ENCODE measurements at places on chromosomes 3 and 15.

DNA sequence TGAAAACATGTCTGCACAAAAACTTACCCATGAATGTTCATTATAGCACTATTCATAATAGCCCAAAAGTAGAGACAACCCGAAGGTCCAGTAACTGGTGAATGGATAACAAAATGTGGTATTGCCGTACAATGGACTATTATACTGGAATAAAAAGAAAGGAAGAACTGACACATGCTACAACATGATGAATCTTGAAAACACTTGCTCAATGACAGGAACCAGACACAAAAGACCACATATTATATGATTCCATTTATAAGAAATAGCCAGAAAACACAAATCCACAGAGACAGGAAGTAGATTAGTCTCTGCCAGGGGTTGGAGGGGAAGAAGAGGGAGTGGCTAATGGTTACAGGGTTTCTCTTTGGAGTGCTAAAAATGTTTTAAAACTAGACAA is 18.3 kb downstream of the SHC4 start:
- no peaks in the 10 kb centered on the region for H3K36me3 ChIP-seq
- no peak overlapping the region for H3K27ac ChIP-seq
- H3K4me1 ChIP-seq, result no peaks in the 10 kb centered on the region
- no peak for DNase-seq

DNA sequence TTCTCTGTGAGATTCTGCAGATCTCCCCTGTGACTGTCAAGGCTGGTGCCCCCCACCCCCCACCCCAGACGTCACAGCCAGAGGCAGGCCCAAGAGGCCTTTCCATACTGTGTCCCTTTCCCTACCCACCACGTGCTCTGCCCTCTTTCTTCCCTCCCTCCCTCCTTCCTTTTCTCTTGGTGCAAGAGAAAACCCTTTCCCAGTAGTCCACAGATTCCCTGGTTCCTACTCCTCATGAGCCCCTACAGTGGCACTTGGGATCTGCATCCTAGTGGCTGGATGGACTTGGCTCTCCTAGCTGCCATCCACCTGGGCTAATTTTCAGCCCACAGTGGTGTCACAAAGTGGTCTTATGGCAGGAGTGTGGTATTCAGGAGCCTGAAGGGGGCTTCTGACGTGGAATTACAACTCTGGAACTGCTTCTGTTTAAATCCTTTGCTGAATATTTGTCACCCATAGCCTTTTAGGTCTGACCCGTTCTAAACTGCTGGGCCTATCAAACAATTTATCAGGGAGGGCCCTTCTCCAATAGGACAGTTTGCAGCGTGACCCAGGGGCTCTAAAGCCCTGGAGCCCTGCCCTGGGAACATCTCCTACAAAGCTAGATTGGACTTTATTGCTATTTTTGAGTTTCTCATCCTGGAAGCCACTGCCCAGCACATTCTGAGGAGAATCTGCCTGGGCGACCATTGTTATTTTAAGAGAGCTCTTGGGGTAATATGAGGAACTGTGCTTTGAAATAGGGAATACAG is 35.3 kb downstream of the KLF13 start:
- DNase-seq, result no peak
- H3K4me3 ChIP-seq, result no peak overlapping the region
- H3K27ac ChIP-seq, result no peak overlapping the region
- H3K27me3 ChIP-seq, result no peaks in the 10 kb centered on the region
- peaks cover 6% of the 10 kb centered on the region for H3K4me1 ChIP-seq

DNA sequence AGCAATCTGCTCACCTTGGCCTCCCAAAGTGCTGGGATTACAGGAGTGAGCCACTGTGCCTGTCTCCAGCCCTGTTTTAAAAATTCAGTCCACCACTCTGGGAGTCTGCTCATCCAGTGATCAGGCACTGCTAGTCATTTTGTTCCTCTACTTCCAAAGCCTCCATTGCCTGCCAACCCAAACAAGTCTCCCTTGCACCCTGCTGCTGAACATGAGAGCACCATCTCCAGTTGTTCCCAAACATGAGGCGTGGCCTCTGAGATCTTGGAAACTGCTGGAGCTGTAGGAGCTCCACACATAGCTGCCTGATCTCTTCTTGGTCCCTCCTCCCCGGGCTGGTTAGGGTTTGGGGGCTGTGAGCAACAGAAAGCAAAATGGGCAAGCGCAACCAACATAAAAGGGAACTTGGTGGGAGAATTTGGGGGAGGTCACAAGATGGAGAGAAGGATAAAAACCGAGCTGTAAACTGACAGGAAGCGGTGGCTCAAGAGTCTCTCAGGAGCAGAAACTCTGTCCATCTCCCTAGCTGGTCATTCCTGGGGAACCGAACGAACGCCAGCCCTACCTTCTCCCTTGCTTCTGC is 49.6 kb upstream of the TLE3 start:
- H3K4me1 ChIP-seq, result 0 out of 2 replicates have a peak, but pooled peaks cover 6% of the 10 kb centered on the region
- H3K4me3 ChIP-seq, result no peak overlapping the region
- DNase-seq, result no peak
- H3K27me3 ChIP-seq, result no peaks in the 10 kb centered on the region

DNA sequence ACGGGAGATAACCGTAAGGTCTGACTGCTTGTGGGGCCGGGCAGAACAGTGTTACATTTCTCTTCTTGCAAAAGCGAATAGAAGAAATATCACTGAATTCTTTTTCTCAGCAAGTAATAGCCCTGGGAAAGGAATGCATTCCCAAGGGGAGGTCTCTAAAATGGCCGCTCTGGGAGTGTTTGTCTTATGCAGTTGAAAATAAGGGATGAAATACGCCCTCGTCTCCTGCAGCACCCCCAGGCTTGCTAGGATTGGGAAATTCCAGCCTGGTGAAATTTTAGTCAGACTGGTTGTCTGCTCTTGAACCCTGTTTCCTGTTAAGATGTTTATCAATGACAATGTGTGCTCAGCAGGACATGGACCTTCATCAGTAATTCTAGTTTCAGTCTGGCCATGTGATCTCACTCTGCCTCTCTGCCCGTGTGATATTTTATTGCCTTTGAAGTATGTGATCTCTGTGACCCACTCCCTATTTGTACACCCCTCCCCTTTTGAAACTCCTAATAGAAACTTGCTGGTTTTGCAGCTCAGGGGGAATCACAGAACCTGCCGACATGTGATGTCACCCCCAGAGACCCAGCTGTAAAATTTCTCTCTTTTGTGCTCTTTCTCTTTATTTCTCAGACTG is 715.6 kb downstream of the ROBO1 start:
- no peaks in the 10 kb centered on the region for H3K36me3 ChIP-seq
- peak; percentile 14 for DNase-seq
- H3K27me3 ChIP-seq, result no peaks in the 10 kb centered on the region
- no peak overlapping the region for H3K4me3 ChIP-seq
- H3K4me1 ChIP-seq, result 0 out of 2 replicates have a peak, but pooled peaks cover under 1% of the 10 kb centered on the region
- no peak overlapping the region for H3K27ac ChIP-seq

- no peaks in the 10 kb centered on the region for H3K36me3 ChIP-seq
- no peak overlapping the region for H3K4me3 ChIP-seq
- no peak for DNase-seq
- H3K27ac ChIP-seq, result no peak overlapping the region
- H3K4me1 ChIP-seq, result no peaks in the 10 kb centered on the region
Measured at GRCh38 chr3:67016522-67017080, 18.5 kb downstream of the KBTBD8 start.

DNA sequence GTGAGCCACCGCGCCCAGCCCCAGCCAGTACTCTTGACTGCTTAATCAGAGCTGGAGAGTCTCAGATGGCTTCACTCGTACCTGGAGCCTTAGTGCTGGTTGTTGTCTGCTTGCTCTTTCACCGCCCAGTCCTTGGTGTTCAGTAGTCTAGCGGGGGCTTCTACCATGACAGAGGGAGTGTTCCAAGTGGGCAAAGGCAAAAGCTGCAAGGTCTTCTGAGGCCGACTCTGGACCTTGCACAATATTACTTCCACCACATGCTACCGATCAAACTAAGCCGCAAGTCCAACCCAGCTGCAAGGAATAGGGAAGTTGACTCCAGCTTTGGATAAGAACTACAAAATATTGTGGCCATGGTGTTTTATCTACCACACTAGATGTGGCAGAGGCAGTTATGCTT is 6.6 kb downstream of the PARL start:
- no peaks in the 10 kb centered on the region for H3K4me1 ChIP-seq
- H3K4me3 ChIP-seq, result no peak overlapping the region
- DNase-seq, result no peak
- H3K36me3 ChIP-seq, result no peaks in the 10 kb centered on the region

- H3K27ac ChIP-seq, result no peak overlapping the region
- H3K4me3 ChIP-seq, result no peak overlapping the region
- no peaks in the 10 kb centered on the region for H3K4me1 ChIP-seq
- no peak for DNase-seq
Measured at GRCh38 chr3:38823722-38824121, 7.7 kb upstream of the SCN10A start.

- 0 out of 2 replicates have a peak, but pooled peaks cover 2% of the 10 kb centered on the region for H3K4me1 ChIP-seq
- no peaks in the 10 kb centered on the region for H3K36me3 ChIP-seq
- no peak overlapping the region for H3K4me3 ChIP-seq
- no peaks in the 10 kb centered on the region for H3K27me3 ChIP-seq
- DNase-seq, result no peak
Measured at GRCh38 chr15:80742081-80742480, 37.1 kb upstream of the CEMIP start.

- H3K27ac ChIP-seq, result no peak overlapping the region
- H3K4me3 ChIP-seq, result no peak overlapping the region
- no peaks in the 10 kb centered on the region for H3K4me1 ChIP-seq
- no peak for DNase-seq
- H3K36me3 ChIP-seq, result no peaks in the 10 kb centered on the region
Measured at GRCh38 chr3:61172684-61173083, 78.6 kb downstream of the FHIT start.

- no peaks in the 10 kb centered on the region for H3K4me1 ChIP-seq
- H3K36me3 ChIP-seq, result no peaks in the 10 kb centered on the region
- H3K27ac ChIP-seq, result no peak overlapping the region
- no peaks in the 10 kb centered on the region for H3K27me3 ChIP-seq
- DNase-seq, result no peak
- H3K4me3 ChIP-seq, result no peak overlapping the region
Measured at GRCh38 chr15:51672155-51672687, 9.1 kb upstream of the SCG3 start.

GRCh38 chr15:63091679-63092446 is 29.8 kb upstream of the LACTB start:
- peaks cover 10% of the 10 kb centered on the region for H3K4me1 ChIP-seq
- no peak overlapping the region for H3K4me3 ChIP-seq
- no peak for DNase-seq
- no peaks in the 10 kb centered on the region for H3K27me3 ChIP-seq

GRCh38 chr3:156396851-156397250 is 158.1 kb downstream of the SSR3 start:
- no peak for DNase-seq
- H3K4me3 ChIP-seq, result no peak overlapping the region
- no peak overlapping the region for H3K27ac ChIP-seq
- H3K27me3 ChIP-seq, result no peaks in the 10 kb centered on the region

DNA sequence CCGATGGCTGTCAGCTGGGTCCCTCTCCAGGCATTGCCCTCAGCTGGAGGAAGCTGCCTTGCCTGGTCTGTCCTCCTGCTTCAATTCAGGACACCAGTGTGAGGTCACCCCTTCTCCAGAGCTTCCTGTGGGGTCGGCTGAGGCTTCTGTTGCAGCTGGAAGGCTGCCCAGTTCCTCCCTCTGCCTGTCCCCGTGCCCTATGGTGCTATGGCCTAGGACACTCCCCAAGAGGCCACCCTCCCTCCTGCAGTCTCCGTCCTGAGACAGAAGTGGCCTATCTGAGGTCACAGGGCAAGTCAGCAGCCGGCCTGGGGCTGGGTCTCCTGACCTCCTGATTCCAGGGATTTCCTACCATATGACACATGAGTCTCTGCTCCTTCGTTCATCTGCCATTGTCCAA is 57.9 kb downstream of the RASGRF1 start:
- H3K27me3 ChIP-seq, result no peaks in the 10 kb centered on the region
- no peaks in the 10 kb centered on the region for H3K36me3 ChIP-seq
- peak; percentile 21 for DNase-seq
- no peak overlapping the region for H3K27ac ChIP-seq
- no peak overlapping the region for H3K4me3 ChIP-seq

DNA sequence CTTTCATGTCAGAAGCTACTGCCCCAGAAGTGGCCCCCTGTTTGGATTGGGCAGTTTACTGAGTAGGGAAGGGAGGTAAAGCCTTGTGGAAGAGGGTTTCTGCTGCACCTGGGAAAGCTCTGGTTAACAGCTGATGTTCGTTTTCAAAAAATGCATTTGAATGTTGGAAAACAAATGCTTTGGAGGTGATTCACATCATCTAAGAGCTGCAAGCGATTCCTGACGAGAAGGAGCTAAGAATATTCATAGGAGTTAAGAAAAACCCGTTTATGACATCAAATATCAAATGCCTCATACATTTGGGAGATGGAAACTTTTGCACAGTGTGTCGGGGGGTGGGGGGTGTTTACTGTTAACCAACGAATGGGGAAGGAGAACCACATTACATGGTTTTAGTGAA is 183.8 kb upstream of the NR2F2 start:
- no peaks in the 10 kb centered on the region for H3K4me1 ChIP-seq
- no peak for DNase-seq
- H3K27me3 ChIP-seq, result no peaks in the 10 kb centered on the region
- no peak overlapping the region for H3K27ac ChIP-seq
- H3K36me3 ChIP-seq, result no peaks in the 10 kb centered on the region

GRCh38 chr15:48584090-48584811 is 61.3 kb downstream of the FBN1 start:
- H3K4me3 ChIP-seq, result no peak overlapping the region
- H3K4me1 ChIP-seq, result peaks cover 20% of the 10 kb centered on the region
- H3K27me3 ChIP-seq, result no peaks in the 10 kb centered on the region
- DNase-seq, result no peak
- H3K36me3 ChIP-seq, result no peaks in the 10 kb centered on the region
- no peak overlapping the region for H3K27ac ChIP-seq

DNA sequence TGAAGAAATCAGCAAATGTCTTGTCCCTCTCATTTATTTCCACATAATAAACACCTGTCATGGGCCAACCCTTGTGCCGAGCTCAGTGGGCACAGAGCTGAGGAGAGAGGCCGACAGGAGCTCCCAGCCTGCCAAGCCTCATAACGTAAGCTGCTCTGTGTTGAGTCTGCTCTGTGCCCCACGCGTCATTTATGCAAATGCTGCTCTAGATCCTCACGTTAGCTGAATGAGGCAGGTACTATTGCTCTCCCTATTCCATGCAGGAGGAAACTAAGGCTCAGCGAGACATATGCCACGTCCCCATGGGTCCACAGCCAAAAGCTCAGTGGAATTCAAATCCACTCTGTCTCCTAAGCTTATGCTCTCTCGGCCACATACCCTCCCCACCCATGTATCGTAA is 41.5 kb downstream of the EFCAB12 start:
- H3K27ac ChIP-seq, result no peak overlapping the region
- no peak overlapping the region for H3K4me3 ChIP-seq
- DNase-seq, result no peak
- peaks cover 21% of the 10 kb centered on the region for H3K36me3 ChIP-seq

- DNase-seq, result no peak
- peaks cover 4% of the 10 kb centered on the region for H3K4me1 ChIP-seq
- H3K27ac ChIP-seq, result no peak overlapping the region
- no peaks in the 10 kb centered on the region for H3K27me3 ChIP-seq
- H3K36me3 ChIP-seq, result no peaks in the 10 kb centered on the region
- no peak overlapping the region for H3K4me3 ChIP-seq
Measured at GRCh38 chr15:79608066-79608864, 176.1 kb downstream of the MINAR1 start.

All from SJCRH30 (cell line).